Adipocyte (in vitro differentiated cells): ENCODE measurements at places on chromosomes 7 and 10.

DNA sequence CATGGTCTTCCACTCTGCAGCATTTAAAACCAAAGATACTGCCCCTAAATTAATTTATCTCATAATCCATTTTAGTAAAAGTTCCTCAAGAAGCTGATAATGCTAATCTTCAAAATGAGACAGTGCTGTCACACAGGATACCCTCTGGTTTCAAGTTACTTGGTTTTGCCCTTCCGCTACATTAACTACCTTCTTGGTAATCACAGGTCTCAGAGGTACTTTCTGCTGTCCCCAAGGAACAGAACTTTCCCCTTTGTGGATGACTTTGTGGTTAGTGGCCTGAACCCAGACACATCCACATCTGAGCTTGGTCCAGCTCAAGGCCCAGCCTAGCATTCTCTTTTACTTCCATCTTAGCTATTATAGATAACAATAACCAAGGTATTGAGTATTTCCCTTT is 88.8 kb upstream of the TMEM26 start:
- no peak for DNase-seq

GRCh38 chr7:37031571-37032257 is 307.4 kb upstream of the AOAH start:
- DNase-seq = peak; percentile 99

- DNase-seq = no peak
Measured at GRCh38 chr7:142301299-142301698, 43.4 kb upstream of the PRSS58 start.

GRCh38 chr10:98980353-98980752 is 255.3 kb downstream of the HPSE2 start:
- no peak for DNase-seq

DNA sequence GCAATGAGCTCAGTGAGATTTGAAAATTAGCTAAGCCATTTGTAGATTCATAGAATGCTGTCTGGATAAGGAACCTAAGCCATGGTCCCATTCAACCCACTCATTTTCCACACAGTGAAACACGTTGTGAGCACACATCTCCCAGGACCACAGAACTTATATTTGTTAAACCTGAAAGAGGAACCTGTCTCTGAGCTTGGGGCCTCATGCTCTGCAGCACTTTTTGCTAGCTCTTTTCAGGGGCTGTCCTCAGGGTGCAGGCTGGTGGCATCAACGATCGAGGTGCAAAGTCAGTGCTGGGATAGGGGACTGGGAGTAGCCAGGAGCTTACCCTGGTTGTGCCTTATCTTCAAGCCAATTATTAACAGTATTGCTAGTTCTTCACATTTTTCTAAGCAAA is 11.9 kb downstream of the HECW1 start:
- DNase-seq = no peak

GRCh38 chr10:103451091-103451813 is 918 bp downstream of the CALHM2 start:
- peak; percentile 71 for DNase-seq
